Ovary (tissue), 10 donors: ENCODE measurements at places on chromosomes 13 and 19. TPM values are rescaled to one million over a fixed set of nuclear protein-coding genes. Genes with fewer than 3 reads are reported as not detected.
A peak's percentile ranks its signal among the peaks of the same experiment; 100 is the strongest.

Gene SEMA6B
- 5.5 TPM for total RNA-seq

Gene RCBTB2
- total RNA-seq, result 13.4 TPM

Gene LIPE
- 10.5 TPM for total RNA-seq

Gene ZNF177
- 6.0 TPM for total RNA-seq

Gene MYO1F
- total RNA-seq, result 4.5 TPM

Gene SLC10A2
- total RNA-seq, result not detected

Gene ATP4B
- not detected for total RNA-seq

Gene IL4I1
- total RNA-seq, result 1.4 TPM

Gene CYP4F3
- 0.41 TPM for total RNA-seq

Gene MUC16
- total RNA-seq, result 1.6 TPM

Gene ZNF772
- 23.0 TPM for total RNA-seq

DNA sequence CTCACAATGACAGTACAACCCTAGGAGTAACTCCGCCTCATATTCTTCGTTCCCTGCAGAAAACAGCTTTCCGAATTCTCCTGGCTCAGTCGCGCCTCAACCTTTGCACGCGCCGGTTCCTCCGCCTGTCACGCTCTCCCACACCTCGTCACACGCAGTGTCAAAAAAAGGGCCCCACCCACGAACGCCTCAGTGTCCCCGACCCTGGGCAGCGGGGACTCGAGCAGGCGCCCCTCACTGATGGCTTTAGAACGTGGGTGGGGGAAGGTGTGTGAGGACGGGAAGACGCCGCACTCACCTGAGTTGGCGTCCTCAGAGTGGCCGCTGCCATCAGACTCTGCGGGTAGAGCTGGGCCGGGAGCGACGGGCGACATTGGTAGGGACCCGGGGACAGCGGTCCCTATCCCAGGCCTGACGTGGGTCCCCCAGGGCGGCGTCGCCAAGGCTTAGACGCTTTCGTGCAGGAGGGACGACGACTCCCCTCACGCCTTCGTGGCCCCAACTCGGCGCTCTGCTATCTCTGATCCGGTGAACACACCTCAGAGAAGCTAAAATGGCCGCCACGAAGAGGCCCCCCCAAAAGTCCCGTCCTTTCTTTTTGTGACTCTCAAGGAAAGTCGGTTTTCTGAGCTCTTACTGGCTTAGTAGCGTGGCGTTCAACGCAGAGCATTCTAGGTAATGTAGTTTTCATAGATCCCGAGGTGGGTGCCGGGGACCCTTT is at the start of gene ZNF154:
Gene ZNF154, minus strand, starts transcription at position 564 of the 721 bp plus-strand sequence. Its CDS starts 233 bp downstream, at position 331.
- H3K4me3 ChIP-seq, result peak within 1 kb of the TSS; percentile 24
- DNase-seq, result no peak
- H3K4me1 ChIP-seq, result no peaks in the 10 kb centered on the region
- H3K27ac ChIP-seq, result no peak within 1 kb of the TSS

GRCh38 chr19:38687837-38688378 is 40.5 kb downstream of the ACTN4 start:
- H3K27me3 ChIP-seq, result no peaks in the 10 kb centered on the region
- no peak for DNase-seq
- H3K27ac ChIP-seq, result no peak overlapping the region
- H3K4me1 ChIP-seq, result peaks cover 35% of the 10 kb centered on the region
- H3K4me3 ChIP-seq, result no peak overlapping the region

DNA sequence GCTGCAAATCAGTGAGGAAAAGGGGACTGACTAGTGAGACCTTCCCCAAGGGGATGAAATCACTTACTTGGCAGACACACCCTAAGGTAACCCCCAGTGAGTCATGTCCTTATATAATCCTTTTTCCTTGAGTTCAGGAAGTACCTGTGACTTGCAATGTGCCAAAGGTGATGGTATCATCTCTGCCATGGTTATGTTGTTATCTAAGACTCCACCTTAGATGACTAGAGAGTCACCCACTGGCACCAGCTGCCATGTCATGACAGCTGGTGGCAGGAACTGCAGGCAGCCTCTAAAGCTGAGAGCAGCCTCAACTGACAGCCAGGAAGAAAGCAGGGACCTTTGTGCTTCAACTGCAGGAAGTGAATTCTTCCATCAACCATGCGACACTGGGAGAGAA is 12.5 kb downstream of the PBX4 start:
- no peaks in the 10 kb centered on the region for H3K27me3 ChIP-seq
- H3K4me1 ChIP-seq, result no peaks in the 10 kb centered on the region
- no peaks in the 10 kb centered on the region for H3K36me3 ChIP-seq
- H3K27ac ChIP-seq, result no peak overlapping the region
- DNase-seq, result no peak
- no peak overlapping the region for H3K4me3 ChIP-seq

DNA sequence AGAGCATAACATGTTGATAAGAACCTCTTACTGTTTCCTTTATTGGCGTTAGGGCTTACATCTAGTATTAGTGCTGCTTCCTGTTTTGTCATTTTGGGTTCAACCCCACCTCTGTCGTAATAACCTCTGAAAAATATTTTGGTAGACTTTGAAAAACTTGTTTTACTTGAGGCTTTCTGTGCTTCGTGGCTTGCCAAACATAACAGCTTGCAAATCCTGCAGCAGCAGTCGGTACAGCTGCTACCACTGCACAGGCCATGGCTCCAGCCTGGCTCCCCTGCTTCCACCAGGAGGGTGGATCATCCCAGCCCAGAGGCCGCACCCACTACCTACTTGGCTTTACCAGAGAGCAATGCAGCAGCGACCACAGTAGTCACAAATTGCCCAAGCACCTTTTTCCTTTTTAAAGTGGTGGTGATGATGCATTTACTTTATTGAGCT is 11.8 kb upstream of the CEACAM4 start:
- DNase-seq, result no peak
- no peaks in the 10 kb centered on the region for H3K4me1 ChIP-seq
- H3K36me3 ChIP-seq, result no peaks in the 10 kb centered on the region

GRCh38 chr13:35144166-35144890 is 202.3 kb downstream of the NBEA start:
- no peaks in the 10 kb centered on the region for H3K4me1 ChIP-seq
- DNase-seq, result no peak
- no peak overlapping the region for H3K4me3 ChIP-seq

- no peak overlapping the region for H3K27ac ChIP-seq
- H3K4me3 ChIP-seq, result no peak overlapping the region
- H3K36me3 ChIP-seq, result no peaks in the 10 kb centered on the region
These were observed 11.7 kb upstream of the KPTN start for GRCh38 chr19:47495478-47496372.

DNA sequence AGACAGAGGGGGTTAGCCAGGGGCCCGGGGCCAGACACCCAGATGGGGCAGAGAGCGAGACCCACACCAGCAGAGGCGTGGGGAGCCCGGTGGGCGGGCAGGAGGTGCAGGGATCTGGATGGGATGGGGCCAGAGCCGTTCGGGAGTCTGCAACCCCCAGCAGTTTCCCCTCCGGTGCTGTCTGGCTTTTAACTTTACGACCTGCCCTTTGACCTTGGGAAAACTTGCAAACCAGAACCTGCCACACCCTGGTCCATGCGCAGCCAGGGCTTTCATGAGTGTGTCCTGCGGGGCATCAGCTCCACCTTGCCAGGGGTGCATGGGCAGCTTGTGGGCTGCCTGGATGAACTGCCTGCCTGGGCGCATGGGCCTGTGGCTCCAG is 9.8 kb downstream of the JOSD2 start:
- H3K4me3 ChIP-seq, result no peak overlapping the region
- H3K4me1 ChIP-seq, result no peaks in the 10 kb centered on the region
- no peak overlapping the region for H3K27ac ChIP-seq
- H3K36me3 ChIP-seq, result no peaks in the 10 kb centered on the region
- DNase-seq, result no peak

DNA sequence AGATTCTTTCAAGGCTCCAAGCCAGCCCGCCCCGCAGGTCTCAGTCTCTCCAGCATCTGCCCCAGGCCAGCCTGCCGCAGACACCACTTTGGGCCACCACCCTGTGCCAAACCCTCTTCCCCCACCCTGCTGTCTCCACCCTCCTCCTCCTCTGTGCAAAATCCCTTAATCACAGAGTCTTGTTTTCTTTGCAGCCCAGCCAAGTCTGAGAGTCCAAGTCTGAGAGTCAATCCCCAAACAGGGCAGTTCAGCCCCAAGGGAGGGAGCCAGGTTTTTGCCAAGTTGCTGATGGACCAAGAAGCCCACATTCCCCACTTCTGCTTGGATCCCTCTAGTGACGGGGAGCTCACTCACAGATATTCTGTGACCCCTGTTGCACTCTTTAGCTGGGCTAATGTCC is 3.1 kb downstream of the ADAMTS10 start:
- no peak overlapping the region for H3K27ac ChIP-seq
- H3K4me3 ChIP-seq, result no peak overlapping the region
- peaks cover 12% of the 10 kb centered on the region for H3K4me1 ChIP-seq
- DNase-seq, result no peak
- H3K36me3 ChIP-seq, result no peaks in the 10 kb centered on the region

GRCh38 chr13:23966691-23967615 is 69.7 kb upstream of the C1QTNF9B start:
- DNase-seq, result no peak
- H3K27me3 ChIP-seq, result no peaks in the 10 kb centered on the region
- H3K36me3 ChIP-seq, result no peaks in the 10 kb centered on the region
- H3K4me3 ChIP-seq, result peak overlapping the region; percentile 2
- H3K27ac ChIP-seq, result peak overlapping the region; percentile 41
- H3K4me1 ChIP-seq, result peaks cover 7% of the 10 kb centered on the region

- H3K4me1 ChIP-seq, result no peaks in the 10 kb centered on the region
- DNase-seq, result no peak
- no peaks in the 10 kb centered on the region for H3K27me3 ChIP-seq
- no peaks in the 10 kb centered on the region for H3K36me3 ChIP-seq
These were observed 119.7 kb upstream of the MRI1 start for GRCh38 chr19:13644645-13645044.

- no peaks in the 10 kb centered on the region for H3K36me3 ChIP-seq
- H3K4me1 ChIP-seq, result peaks cover 1% of the 10 kb centered on the region
- no peaks in the 10 kb centered on the region for H3K27me3 ChIP-seq
- no peak for DNase-seq
These were observed 6.5 kb downstream of the TRAPPC5 start for GRCh38 chr19:7687177-7687576.

- H3K36me3 ChIP-seq, result no peaks in the 10 kb centered on the region
- no peak overlapping the region for H3K4me3 ChIP-seq
- DNase-seq, result no peak
- no peaks in the 10 kb centered on the region for H3K4me1 ChIP-seq
These were observed 33.3 kb upstream of the LRRC4B start for GRCh38 chr19:50601407-50602088.

- no peak overlapping the region for H3K27ac ChIP-seq
- no peaks in the 10 kb centered on the region for H3K27me3 ChIP-seq
- no peak overlapping the region for H3K4me3 ChIP-seq
- H3K4me1 ChIP-seq, result no peaks in the 10 kb centered on the region
- DNase-seq, result no peak
These were observed 35.0 kb downstream of the PABPC3 start for GRCh38 chr13:25130944-25131343.
